ENCODE measurements at places on chromosomes 12 and 14.

DNA sequence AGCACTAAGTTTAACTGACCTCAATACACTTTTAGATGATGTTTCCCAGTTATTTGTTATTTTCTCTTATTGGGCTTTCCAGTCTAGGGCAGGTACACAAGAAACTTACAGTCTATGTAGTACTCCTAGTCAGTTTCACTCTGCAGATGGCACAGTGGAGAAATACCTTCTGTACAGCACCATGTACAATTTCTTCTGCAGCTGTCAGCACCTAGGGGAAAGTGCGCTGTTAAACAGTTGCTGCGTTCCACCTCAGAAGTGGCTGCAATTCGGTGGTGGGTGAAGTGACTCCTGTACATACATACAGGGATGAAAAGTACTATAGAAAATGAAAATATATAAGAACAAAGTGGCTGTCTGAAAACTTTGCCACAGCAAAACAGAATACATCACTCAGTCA lies 48.3 kb downstream of the NOVA1 start:
- DNase-seq: no peak

DNA sequence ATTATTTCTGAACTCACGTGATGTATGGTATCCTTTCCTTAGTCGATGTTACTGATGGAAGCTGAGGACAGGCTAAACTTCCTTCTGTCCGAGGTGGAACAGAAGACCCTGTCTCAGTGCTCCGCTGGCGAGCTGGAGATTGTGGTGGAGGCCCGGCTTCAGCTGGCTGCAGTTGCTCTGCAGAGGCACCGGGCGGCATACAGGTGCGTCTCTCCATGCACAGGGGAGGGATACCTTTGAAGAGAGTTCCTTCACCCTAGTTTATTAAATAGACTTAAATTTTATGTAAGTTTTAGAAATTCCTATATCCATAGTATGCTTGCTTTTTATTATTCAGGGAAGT lies 186.7 kb upstream of the NEDD1 start:
- peak; percentile 33 for DNase-seq

DNA sequence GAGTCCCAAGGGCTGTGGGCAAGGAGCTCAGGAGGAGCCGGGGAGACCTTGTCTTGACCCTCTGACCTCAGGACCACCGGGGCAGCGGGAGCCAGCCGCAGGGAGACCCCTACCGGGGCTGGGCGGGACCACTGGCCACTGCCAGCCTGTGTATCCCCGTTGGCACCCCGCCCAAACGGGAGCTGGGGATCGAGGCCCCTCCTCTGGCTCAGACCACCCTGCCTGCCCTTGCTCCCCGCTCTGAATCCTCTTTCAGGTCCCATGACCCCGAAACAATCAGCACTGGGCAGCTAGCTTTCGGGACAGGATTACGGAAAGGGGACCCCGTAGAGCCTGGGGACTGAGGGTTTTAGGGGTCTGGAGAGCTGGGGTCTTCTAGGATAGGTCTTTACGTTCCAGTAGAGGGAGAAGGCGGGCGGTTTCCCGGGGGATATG lies 1.3 kb downstream of the GLI1 start:
- DNase-seq: no peak

- DNase-seq: peak; percentile 79
Observed at GRCh38 chr14:76386944-76387782, 11.2 kb downstream of the ESRRB start.

DNA sequence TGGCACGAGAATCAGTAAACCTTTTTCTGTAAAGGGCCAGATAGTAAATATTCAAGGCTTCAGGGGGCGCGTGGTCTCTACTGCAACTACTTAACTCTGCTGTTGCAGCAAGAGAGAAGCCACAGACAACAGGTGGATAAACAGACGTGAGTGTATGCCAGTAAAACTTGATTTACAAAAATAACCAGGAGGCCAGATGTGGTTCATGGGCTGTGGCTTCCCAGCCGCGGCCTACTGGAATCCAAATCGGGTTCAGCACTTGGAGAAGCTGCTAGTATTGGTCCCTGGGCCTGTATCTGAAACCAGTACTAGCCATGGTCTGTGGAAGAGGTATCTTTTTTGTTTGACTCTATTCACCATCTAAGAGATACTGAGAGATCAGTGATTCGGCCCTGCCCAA lies 13.3 kb downstream of the PPP2R5C start:
- no peak for DNase-seq

- no peak for DNase-seq
Observed at GRCh38 chr12:107736914-107737313, 24.0 kb downstream of the PRDM4 start.

DNA sequence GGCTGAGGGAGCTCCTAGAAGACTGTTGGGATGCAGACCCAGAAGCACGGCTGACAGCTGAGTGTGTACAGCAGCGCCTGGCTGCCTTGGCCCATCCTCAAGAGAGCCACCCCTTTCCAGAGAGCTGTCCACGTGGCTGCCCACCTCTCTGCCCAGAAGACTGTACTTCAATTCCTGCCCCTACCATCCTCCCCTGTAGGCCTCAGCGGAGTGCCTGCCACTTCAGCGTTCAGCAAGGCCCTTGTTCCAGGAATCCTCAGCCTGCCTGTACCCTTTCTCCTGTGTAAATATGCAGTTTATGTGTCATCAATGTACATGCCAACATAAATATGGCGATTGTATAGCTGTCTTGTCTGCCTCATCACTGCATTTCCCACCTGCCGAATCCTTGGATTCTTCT lies 7.5 kb downstream of the AMHR2 start:
- DNase-seq: no peak

DNA sequence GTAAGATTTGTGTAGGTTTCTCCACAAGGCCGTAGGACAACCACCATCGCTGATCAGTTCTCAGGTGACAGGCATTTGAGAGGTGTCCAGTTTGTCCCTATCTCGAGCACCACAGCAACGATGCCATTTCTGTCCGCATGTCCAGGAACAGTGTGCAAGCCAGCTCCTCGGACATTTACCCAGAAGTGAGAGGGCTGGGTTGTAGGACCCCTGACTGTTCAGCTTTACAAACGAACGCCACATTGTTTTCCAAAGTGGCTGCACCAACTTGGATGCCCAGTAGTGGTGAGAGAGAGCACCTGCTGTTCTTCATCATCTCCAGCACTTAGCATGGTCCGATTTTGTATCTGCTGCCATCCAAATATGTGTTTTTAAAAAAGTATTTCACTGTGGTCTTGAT lies 38.6 kb downstream of the CYP46A1 start:
- DNase-seq: no peak

DNA sequence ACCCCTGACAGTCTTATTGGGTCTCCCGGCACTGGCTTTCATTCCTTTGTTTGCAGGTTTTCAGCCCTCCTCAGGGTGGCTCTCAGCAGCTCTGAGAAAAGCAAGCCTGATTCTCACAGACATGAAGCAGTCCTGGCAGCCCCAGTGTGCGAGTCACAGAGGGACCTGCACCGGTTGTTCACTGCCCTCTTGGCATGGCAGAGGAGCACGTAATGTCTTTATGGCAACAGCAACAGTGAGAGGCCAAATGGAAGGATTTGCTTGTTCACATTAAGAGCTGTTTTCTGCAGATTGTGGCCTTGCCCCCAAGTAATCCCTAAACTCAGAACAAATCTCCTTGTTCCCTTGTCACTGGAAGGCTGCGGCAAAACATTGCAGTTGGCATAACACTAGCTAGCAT lies 3.4 kb downstream of the KCNA5 start:
- no peak for DNase-seq

GRCh38 chr14:86217523-86217922 lies 687.6 kb downstream of the FLRT2 start:
- DNase-seq: no peak

- DNase-seq: no peak
Observed at GRCh38 chr14:102232348-102232625, 72.7 kb downstream of the MOK start.

GRCh38 chr14:83702619-83703018 lies 1827.3 kb upstream of the FLRT2 start:
- no peak for DNase-seq

- peak; percentile 82 for DNase-seq
Observed at GRCh38 chr14:103108749-103109207, 14.3 kb downstream of the EXOC3L4 start.

DNA sequence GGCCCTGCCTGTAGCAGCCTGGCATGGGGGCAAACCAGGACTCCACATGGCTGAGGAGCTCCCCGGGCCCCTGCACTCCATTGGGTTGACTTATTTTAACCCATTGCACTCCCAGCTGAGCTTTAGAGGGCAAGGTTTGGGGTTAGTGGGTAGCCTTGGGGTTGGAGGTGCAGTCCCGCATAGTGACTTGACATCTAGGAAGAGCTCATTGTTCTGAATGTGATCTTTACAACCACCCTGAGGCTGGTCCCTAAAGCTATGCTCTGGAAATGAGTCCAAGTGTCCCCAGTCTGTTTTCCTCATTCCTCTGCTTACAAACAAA lies 36.4 kb downstream of the NFKBIA start:
- DNase-seq: no peak
